ENCODE measurements at places on chromosomes 1 and 21. TPM values are rescaled to one million over a fixed set of nuclear protein-coding genes. Genes with fewer than 3 reads are reported as not detected.

Gene PTPRC
- total RNA-seq: 0.35 TPM

Gene TEDDM1
- not detected for total RNA-seq

DNA sequence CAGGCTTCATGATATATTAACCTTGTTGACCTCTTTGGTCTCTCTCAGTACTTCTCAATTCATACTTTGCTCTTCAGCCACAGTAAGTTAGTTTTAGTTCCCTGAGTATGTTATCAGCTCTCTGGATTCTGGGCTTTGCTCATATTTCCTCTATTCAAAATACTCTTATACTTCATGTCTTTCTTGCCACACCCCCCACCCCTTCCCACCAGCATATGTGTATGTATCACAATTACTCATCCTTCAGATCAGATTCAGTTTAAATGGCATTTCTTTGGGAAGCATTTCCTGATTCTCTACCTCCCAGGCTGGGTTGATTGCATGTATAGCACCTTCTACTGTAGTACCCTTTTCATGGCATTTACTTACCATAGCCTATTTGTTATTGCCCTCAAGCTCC is 28.3 kb downstream of the SLC30A7 start:
- no peak for DNase-seq

DNA sequence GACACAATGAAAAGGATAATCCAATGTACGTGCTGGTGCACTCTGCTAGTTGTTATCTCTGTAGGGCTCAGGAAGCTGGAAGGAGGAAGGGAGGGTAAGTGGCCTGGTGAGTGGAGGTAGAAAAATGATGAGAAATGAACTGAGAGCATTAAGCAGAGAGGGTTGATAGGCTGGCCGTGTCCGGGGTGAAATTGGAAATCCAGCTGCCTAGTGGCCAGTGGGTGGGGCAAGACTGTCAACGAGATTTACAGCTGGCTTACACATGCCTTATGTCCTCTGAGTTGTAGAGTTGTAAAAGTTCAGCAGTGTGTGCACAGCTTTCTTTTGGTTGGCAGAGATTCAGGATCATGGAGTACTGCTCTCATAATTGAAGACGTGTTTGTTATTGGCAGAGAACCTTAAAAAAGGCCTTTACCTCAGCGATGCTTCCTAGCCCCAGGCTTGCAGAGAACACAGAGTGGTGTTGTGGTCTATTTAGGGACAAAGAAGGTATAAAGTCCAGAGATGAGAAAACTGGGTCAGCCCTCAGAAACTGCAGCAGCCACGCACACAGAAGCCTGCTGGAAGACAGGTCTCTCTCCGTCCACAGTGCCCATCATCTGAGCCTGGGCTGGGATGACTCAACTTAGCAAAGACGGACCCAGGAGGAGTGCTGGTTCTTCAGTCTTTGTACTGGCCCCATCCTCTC is 132.4 kb downstream of the EDEM3 start:
- peak; percentile 88 for DNase-seq

DNA sequence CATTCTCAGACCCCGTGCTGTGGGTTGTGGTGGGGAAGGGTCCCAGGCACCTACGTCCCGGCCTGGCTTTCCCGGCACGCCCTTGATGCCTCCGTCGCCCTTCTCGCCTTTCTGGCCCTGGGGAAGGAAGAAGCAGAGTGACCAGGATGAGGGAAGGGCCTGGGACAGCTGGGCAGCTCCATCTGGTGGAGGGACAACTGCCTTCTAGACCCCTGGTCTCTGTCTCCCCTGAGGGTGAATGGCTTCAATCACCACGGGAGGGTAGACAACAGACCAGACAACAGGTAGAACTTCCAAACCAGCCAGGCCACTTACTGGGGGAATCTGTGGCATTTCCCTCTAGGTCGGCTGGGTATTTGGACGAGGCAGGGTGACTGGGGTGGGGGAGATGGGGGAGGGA is 11.9 kb downstream of the COL16A1 start:
- no peak for DNase-seq

Measured in SK-MEL-5 (cell line).